ENCODE measurements at places on chromosomes 1 and 21. TPM values are rescaled to one million over a fixed set of nuclear protein-coding genes. Genes with fewer than 3 reads are reported as not detected.

DNA sequence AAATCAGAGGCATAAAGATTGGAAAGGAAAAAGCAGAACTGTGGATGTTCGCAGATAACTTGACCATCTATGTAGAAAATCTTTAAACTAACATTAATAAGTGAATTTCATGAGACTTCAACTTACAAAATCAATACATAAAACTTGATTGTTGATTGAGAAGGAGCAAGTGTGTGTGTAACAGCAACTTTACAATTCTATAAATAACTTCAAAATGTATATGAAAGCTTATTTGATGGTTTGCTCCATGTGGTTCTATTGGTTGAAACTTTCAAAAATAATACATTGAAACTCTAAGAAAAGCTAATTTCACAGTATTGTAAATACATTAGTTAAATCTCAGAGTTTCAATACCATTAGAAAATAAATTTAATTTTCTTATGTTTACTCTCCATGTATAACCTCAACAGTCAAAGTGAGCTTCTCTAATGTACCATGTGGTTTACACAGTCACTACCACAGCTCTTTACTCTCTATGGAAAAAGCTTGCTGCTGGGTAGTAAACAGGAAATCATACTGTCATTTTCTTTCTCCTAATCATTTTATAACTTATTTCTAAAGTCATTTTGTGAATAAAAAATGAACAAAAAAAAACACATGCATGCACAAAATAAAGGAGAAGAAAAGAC, 12.0 kb downstream of the AKT3 start:
- ATAC-seq: no peak

The GPA33 gene
- total RNA-seq: 0.29 TPM

DNA sequence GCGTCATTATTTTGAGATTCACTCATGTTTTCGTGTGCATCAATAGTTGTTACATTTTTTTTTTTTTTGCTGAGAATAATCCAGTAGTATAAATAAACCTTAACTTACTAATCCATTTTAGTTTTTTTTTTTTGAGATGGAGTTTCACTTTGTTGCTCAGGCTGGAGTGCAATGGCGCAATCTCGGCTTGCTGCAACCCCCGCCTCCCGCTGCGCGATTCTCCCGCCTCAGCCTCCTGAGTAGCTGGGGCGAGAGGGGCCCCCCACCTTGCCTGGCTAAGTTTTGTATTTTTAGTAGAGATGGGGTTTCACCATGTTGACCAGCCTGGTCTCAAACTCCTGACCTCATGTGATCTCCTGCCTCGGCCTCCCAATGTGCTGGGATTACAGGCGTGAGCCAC, 66.0 kb downstream of the CTH start:
- no peak for ATAC-seq

DNA sequence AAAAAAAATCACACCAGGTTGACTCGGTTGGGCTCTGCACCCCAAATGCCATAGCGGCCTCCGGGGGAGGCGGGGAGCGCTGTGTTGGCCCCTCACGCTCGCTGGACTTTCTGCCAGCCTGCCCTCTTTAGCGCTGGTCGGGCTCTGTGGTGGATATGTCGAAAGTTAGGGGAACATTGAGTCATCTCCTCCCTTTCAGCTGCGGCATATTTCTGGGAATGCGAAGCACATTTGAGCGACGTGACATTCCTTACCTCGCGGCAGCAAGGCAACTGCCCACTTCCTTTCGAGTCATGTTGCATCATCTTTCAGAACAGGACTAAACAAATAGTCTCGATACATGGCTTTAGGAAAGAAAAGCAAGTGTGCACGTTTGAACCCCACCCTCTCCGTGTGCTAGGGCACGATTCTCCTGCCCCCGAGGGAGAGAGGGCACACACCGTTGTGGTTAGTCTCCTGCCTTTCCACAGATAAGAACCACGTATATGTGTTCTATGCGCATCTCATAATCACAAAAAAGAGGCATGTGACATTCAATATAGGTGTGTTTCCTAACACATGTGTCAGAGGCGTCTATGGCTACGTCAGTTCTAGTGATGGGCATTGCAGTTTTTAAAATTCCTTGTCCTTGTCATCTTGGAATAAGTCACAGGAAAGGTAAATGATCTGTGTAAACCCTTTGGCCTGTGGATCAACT, 105.9 kb upstream of the SLC45A1 start:
- peak; percentile 69 for ATAC-seq

All from motor neuron (in vitro differentiated cells).